ENCODE measurements at places on chromosomes 2 and 18.

DNA sequence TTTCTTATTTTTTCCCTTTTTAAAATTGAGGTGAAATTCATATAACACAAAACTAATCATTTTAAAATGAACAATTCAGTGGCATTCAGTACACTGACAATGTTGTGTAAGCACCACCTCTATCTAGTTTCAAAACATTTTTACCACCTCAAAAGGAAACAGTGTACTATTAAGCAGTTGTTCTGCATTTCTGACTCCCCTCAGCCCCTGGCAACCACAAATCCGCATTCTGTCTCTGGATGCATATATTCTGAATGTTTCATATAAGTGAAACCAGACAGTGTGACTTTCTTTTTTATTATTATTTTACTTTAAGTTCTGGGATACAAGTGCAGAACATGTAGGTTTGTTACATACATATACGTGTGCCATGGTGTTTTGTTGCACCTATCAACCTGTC is 19.2 kb upstream of the TANK start:
- DNase-seq = no peak

DNA sequence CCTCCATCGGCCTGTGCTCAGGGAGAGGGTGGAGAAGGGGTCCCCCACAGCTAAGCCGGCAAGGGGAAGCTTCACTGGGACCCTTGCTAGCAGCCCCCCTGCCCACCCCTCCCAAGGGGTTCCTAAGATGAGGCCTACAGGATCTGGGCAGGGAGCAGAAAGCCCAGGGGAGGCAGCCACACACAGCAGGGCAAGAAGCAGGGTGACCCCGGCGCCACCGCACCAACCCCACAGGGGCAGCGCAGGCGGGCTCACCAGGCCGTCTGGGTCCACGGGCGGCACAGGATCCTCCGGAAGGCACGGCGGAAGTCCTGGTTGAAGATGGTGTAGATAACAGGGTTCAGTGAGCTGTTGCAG is 1.8 kb downstream of the ADRA2B start:
- no peak for DNase-seq

GRCh38 chr2:83536556-83536955 is 922.5 kb downstream of the SUCLG1 start:
- DNase-seq = no peak

- DNase-seq = no peak
These were observed 31.4 kb downstream of the TIMM21 start for GRCh38 chr18:74179623-74180199.

DNA sequence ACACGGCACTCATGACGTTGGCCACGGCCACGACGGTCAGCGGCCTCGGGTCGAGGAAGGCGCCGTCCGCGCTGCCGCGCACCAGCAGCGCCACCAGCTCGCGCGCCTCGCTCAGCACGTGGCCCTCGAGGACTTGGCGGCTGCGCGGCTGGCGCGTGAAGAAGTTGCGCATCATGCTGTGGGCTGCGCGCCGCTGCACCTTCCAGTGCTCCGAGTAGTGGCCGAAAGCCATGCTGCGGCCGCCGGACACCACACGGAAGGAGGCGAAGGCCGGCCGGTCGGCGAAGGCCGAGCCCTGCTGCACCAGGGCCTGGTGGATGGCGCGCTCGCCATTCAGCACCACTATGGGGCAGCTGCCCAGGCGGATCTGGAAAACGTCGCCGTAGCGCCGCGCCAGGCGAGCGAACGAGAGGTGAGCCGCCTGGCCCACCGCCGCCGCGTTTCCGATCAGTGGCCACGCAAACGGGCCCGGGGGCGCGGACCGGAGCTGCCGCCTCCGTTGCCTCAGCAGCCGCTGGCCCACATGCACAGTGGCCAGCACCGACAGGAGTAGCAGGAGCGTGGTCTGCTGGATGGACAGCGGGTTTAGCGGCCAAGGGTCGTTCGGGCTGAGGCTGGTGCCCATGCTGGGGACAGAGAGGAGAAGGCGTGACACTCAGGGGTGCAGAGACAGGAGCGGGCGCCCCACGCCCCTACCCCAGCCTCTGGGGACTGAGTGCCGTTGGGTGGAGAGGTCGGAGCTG is 1.0 kb downstream of the CYP1B1 start:
- no peak for DNase-seq

- DNase-seq = no peak
These were observed 17.4 kb upstream of the RMDN2 start for GRCh38 chr2:37907501-37908225.

All from stimulated activated CD4-positive, alpha-beta T cell treated with anti-CD3 and anti-CD28 coated beads, Interleukin-1b, Interleukin-23, amount 100 ng/mL, for 4 hours (primary cell).